ENCODE measurements at places on chromosomes 1 and 21. TPM values are rescaled to one million over a fixed set of nuclear protein-coding genes. Genes with fewer than 3 reads are reported as not detected.

The LIPI gene
- total RNA-seq, result not detected

The LCE6A gene
- not detected for total RNA-seq

The KRTCAP2 gene
- 104 TPM for total RNA-seq

GRCh38 chr21:39373634-39374033 is 24.7 kb upstream of the HMGN1 start:
- H3K4me1 ChIP-seq, result no peaks in the 10 kb centered on the region
- no peaks in the 10 kb centered on the region for H3K36me3 ChIP-seq
- H3K4me3 ChIP-seq, result no peak overlapping the region
- DNase-seq, result no peak

The OR2T8 gene
- total RNA-seq, result not detected

- no peak overlapping the region for H3K27ac ChIP-seq
- no peaks in the 10 kb centered on the region for H3K36me3 ChIP-seq
- H3K4me1 ChIP-seq, result no peaks in the 10 kb centered on the region
- DNase-seq, result no peak
These were observed 13.7 kb upstream of the ACADM start for GRCh38 chr1:75710832-75711231.

The KCNK1 gene
- total RNA-seq, result 9.1 TPM

- DNase-seq, result peak; percentile 75
- no peaks in the 10 kb centered on the region for H3K36me3 ChIP-seq
- peak overlapping the region; percentile 78 for H3K27ac ChIP-seq
- H3K27me3 ChIP-seq, result no peaks in the 10 kb centered on the region
These were observed 19.3 kb downstream of the AHCYL1 start for GRCh38 chr1:110003747-110004428.

- H3K4me3 ChIP-seq, result no peak overlapping the region
- no peak overlapping the region for H3K27ac ChIP-seq
- no peak for DNase-seq
- no peaks in the 10 kb centered on the region for H3K4me1 ChIP-seq
These were observed 30.1 kb downstream of the LDLRAD1 start for GRCh38 chr1:53987880-53988279.

The SELENBP1 gene
- 148 TPM for total RNA-seq

The TNFRSF14 gene
- total RNA-seq, result 75.8 TPM

DNA sequence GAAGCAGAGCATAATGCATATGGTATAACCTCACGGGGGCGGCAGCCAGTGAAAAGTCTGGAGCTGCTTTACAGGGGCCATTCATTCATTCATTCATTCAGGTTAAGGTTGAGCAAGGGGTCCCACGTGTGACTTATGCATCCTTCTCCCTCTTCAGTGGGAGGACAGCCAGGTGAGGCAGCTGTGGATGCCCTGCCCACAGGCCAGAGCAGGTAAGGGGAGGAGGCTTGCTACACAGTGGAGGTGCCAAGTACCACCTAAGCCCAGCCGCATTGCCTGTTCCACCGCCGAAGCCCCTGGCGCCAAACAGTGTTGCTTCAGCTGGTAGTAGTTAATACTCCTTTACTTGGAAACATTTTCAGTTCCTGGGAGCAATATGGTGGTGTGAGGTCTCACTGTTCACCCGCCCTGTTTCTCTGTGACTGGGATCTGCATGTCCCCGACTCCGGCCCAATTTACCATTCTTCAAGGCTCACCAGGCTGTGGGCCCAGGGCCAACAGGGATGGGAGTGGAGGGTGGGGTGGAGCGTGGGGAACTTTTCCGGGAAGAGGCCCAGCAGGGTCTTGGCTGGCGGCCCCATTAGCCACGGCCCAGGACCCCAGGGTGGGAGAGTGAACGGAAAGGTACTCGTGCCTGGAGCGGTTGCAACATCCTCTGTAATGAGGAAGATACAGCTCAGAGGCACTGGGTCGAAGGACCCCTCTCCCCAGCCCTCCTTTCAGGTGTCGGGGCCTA is 722 bp upstream of the PODN start:
- no peak for DNase-seq
- peaks cover 4% of the 10 kb centered on the region for H3K27me3 ChIP-seq
- no peaks in the 10 kb centered on the region for H3K36me3 ChIP-seq
- peak overlapping the region; percentile 94 for H3K27ac ChIP-seq
- no peaks in the 10 kb centered on the region for H3K4me1 ChIP-seq
- H3K4me3 ChIP-seq, result peak overlapping the region; percentile 72

GRCh38 chr1:118983558-118984041 is 4.5 kb downstream of the TBX15 start:
- no peaks in the 10 kb centered on the region for H3K4me1 ChIP-seq
- H3K27me3 ChIP-seq, result peaks cover 77% of the 10 kb centered on the region

DNA sequence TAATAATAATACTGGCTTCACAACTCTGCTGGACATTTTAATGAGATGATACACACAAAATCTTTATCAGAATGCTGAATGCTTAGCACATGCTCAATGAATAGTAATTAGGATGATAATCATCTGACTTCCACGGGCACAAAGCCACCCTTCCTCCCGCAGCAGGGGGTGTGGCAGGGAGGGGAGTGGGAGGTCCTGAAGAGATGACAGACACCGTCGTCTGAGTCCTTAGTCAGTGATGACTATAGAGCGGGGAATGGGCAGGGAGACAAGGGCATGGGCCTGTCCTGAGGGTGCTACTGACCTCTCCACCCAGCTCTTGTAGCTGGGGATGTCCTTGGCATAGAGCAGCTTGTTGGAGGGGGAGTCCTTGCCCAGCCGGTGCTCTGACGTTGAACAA is 117.6 kb upstream of the CD34 start:
- no peaks in the 10 kb centered on the region for H3K4me1 ChIP-seq
- H3K27me3 ChIP-seq, result no peaks in the 10 kb centered on the region
- H3K4me3 ChIP-seq, result no peak overlapping the region
- H3K27ac ChIP-seq, result no peak overlapping the region
- H3K36me3 ChIP-seq, result no peaks in the 10 kb centered on the region

DNA sequence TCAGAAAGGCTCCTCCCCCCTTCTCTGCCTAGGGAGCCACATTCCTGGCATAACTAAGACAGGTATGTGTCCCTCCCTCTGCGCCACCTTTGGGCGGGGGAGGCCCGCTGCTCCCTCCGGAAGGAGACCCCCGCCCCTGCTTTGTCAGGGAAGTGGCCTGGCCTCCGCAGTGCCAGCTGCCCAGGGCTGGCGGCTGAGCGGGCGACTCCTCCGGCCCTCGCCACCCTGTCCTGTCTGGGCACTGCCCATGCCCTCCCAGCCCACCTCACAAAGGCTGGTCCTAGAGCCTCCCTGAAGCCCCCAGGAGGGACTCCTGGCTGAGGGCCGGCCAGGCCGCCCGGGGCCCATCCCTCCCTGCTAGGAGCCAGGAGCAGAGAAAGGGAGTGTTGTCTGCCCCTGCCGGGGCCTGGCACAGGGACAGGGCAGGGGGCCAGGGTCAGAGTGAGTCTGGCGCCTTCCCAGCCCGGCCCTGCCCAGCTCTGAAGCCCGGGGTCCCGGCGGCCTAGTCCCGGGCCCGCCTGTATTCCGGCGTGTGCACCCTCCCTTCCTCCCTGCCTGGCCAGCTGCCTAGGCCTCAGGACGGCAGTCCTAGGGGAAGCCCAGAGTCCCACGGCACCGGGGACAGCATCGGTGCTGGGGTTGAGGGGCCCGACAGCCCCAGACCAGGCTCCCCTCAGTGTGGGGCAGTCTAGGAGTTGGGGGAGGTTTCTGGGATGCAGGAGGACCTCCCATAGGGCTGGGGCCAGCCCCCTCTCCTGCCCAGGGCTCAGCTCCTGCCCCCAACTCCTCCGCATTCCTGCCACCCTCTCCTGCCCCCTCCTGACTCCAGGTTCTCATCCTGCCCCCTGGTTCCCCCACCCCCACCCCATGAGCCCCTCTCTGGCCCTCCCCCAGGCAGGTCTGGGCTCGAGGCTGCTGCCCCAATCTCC is 5.1 kb downstream of the AGRN start:
- no peaks in the 10 kb centered on the region for H3K27me3 ChIP-seq
- peaks cover 4% of the 10 kb centered on the region for H3K4me1 ChIP-seq
- H3K36me3 ChIP-seq, result no peaks in the 10 kb centered on the region
- H3K27ac ChIP-seq, result peak overlapping the region; percentile 93

The NOS1AP gene
- 11.8 TPM for total RNA-seq

The LDLRAD1 gene
- not detected for total RNA-seq

DNA sequence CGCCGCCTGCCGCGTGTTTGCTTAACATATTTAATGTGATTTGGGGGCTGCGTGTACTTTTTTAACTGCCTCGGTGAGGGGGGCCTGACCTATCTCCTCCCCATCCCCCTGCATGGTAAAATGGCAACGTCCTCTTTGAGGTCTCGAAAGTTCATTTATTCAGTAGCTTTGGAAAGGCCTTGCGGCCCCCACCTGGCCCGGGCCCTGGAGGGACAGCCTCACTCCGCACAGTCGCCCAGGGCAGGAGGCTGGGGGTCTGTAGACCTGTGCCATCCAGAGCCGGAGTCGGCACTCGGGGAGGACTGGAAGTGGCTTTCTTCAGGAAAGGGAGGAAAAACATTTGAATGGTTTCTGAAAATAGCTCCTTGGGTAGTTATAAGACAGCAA is 38.0 kb upstream of the ACTRT2 start:
- H3K4me1 ChIP-seq, result no peaks in the 10 kb centered on the region
- no peak overlapping the region for H3K27ac ChIP-seq
- no peaks in the 10 kb centered on the region for H3K36me3 ChIP-seq
- no peak for DNase-seq

- H3K27me3 ChIP-seq, result no peaks in the 10 kb centered on the region
- DNase-seq, result no peak
- H3K36me3 ChIP-seq, result no peaks in the 10 kb centered on the region
- no peak overlapping the region for H3K4me3 ChIP-seq
- no peak overlapping the region for H3K27ac ChIP-seq
- H3K4me1 ChIP-seq, result no peaks in the 10 kb centered on the region
These were observed 55.9 kb downstream of the ITPKB start for GRCh38 chr1:226682871-226683814.

DNA sequence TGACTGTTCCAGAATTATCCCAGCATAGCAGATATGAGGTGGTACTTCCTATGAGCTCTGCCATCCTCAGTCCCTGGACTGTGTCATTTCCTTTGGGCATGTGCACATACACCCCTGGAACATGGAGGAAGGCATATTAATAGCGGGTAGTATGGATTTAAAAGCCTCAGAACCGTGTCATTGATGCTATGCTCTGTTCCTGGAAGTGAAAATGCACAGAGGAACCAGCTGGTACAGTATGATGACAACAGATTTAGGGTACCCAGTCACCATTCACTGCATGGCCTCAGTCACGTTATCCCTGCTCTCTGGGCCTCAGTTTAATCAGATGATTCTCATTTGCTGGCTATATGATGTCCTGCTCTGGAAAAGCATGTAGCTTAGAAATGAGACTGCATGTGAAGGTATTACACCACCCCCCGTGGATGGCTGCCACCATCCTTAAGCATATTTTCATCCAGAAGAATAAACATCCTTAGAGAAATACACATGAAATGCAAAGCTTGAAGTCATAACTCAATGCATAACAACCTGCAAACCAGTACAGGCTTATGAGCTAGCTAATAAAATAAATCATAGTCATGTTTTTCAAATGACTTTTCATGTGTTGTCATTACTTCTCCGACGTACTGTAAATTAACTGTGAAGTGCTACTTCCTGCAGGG is 37.8 kb downstream of the SETD4 start:
- no peaks in the 10 kb centered on the region for H3K4me1 ChIP-seq
- no peaks in the 10 kb centered on the region for H3K27me3 ChIP-seq
- H3K36me3 ChIP-seq, result no peaks in the 10 kb centered on the region
- H3K27ac ChIP-seq, result no peak overlapping the region

- DNase-seq, result no peak
- no peaks in the 10 kb centered on the region for H3K27me3 ChIP-seq
- no peak overlapping the region for H3K4me3 ChIP-seq
- no peak overlapping the region for H3K27ac ChIP-seq
- no peaks in the 10 kb centered on the region for H3K4me1 ChIP-seq
These were observed 24.8 kb downstream of the NOS1AP start for GRCh38 chr1:162094271-162094670.

- no peak for DNase-seq
- no peak overlapping the region for H3K27ac ChIP-seq
- H3K27me3 ChIP-seq, result no peaks in the 10 kb centered on the region
These were observed 314.3 kb downstream of the BACH1 start for GRCh38 chr21:29613021-29613420.

GRCh38 chr1:178495741-178496409 is 889 bp downstream of the CLEC20A start:
- H3K27me3 ChIP-seq, result no peaks in the 10 kb centered on the region
- H3K4me1 ChIP-seq, result no peaks in the 10 kb centered on the region
- H3K27ac ChIP-seq, result no peak overlapping the region
- DNase-seq, result no peak
- H3K4me3 ChIP-seq, result no peak overlapping the region
- no peaks in the 10 kb centered on the region for H3K36me3 ChIP-seq

GRCh38 chr21:26565111-26565510 is 8.0 kb downstream of the CYYR1 start:
- peak overlapping the region; percentile 26 for H3K27ac ChIP-seq
- H3K4me1 ChIP-seq, result no peaks in the 10 kb centered on the region
- no peaks in the 10 kb centered on the region for H3K27me3 ChIP-seq
- H3K36me3 ChIP-seq, result no peaks in the 10 kb centered on the region
- no peak overlapping the region for H3K4me3 ChIP-seq

All from breast epithelium (tissue), 4 donors.